ELR (cell line): ENCODE measurements at places on chromosomes 16 and 17.

DNA sequence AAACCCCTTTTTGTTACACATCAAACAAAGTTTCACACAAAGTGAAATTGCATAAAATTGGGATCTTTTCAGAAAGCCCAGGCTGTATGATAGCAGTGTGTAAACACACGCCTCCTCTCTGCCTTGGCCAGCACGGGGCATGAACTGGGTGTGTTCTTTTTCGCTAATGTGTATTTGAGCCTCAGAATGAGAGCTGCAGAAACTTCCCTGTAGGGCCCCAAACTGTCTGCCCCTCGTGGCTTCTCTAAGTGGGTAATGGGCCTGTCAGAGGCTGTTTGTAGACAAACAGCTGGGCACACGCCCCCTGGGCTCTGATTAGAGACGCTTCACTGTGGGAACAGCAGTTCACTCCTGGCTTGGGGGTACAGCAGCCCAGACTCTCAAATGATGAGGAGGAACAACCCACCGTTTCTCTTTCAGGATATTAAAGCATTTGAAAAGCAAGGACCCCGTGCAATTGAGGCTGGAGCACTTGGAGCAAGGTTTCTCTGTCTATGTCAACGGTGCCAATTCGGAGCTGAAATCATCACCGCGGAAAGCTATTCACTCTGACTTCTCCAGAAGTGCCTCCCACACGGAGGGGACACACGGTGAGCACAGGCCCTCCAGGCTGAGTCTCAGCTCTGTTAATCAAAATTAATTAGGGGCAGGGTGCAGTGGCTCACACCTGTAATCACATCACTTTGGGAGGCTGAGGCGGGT, 78.4 kb downstream of the KATNIP start:
- no peak for DNase-seq

GRCh38 chr16:31477220-31478216, 5.4 kb upstream of the SLC5A2 start:
- DNase-seq: no peak

DNA sequence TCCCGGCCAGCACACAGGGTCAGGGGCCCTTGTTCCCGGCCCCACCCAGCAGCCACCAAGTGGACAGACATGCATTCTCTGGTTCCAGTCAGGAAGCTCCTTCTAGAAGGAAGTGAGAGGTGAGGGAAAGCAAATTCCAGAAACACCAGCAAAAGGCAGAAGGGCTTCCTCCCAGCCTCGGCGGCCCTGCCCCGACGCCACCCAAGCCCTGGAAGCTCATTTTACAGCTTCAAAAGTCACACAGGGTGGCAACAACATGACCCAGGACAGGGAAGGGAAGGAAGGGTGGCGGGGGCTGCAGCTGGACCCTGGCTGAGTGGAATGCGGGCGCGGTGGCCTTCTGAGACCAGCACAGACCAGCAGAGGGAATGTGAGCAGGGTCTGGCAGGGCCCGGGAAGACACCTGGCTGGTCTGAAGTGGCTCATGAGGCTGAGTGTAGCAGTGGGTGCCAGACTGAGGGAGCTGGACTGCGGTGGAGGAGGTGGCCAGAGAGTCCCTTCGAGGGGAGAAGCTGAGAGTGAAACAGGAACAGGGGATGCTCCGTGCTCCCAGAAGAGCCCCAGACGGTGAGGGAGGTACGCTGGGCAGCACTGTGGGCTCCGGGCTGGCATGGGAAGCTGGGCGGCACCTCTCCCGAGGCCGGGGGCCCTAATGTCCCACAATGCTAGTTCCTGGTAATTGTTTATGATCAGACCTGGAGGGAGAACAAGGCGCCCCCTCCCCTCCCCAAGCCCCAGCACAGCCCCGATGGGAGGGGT, 1.9 kb upstream of the UNC13D start:
- no peak for DNase-seq

DNA sequence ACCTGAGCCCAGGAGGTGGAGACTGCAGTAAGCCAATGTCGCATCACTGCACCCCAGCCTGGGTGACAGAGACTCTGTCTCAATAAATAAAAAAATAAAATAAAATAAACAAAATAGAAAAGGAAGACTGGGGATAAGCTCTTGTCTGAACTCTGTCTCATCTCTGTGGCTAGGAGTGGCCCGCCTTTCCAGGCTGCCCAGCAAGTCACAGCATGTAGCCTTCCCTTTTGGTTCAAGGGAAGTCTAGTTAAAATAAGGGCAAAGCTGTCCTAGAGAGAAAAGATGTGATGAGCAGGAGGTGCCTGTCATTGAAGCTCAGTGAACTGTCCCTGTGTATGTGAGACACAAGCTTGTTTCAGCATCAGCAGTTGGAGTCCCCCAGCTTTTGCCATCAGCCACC, 2.7 kb upstream of the GFAP start:
- DNase-seq: no peak

DNA sequence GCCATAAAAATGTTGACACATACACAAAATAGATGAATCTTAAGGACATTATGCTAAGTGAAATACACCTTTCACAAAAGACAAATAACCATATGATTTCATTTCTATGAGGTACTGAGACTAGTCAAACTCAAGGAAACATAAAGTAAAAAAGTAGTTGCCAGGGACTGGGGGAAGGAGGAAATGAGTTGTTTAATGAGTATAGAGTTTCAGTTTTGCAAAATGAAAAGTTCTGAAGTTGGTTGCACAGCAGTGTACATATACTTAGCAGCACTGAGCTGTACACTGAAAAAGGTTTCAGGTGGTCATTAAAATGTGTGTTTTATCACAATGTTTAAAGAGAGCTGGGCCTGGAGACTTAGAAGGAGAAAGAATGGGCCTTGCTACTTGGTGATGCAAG, 4.7 kb upstream of the SLC13A2 start:
- DNase-seq: no peak

GRCh38 chr16:3945751-3946603, 65.5 kb upstream of the CREBBP start:
- DNase-seq: peak; percentile 98

DNA sequence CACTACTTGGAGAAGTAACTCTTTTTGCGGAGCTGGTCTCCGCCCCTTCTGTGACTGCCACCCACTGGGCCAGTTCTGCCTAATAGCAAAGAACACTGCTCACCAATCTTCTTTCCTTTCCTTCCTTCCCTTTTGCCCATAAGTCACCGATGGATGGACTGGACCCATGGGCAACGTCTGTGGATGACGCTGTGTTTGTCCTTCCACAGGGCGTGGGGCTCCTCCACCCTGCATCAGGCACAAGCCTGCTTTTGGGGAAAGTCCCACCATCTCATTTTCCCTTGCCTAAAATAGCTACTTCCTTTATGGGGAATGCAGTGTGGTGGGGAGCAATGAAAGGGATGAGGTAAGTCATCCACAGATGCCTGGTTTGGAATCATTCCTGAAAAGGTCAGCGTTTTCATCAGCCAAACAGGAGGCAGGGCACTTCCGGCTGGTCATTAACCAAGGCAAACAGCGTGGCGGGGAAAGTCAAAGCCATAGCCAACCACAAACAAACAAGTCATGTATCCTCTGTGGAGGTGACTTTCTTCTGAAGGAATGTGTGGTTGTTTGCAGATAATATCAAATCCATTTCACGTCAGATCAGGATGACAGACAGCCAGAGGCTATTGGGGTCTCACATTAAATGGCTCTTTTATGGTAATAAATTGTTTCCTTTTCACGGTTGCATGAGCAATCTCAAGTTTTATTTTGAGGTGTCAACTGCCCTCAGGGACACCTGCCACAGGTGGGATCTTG, 30.7 kb upstream of the MED9 start:
- peak; percentile 95 for DNase-seq

GRCh38 chr16:68644296-68644695, 814 bp upstream of the CDH3 start:
- no peak for DNase-seq

DNA sequence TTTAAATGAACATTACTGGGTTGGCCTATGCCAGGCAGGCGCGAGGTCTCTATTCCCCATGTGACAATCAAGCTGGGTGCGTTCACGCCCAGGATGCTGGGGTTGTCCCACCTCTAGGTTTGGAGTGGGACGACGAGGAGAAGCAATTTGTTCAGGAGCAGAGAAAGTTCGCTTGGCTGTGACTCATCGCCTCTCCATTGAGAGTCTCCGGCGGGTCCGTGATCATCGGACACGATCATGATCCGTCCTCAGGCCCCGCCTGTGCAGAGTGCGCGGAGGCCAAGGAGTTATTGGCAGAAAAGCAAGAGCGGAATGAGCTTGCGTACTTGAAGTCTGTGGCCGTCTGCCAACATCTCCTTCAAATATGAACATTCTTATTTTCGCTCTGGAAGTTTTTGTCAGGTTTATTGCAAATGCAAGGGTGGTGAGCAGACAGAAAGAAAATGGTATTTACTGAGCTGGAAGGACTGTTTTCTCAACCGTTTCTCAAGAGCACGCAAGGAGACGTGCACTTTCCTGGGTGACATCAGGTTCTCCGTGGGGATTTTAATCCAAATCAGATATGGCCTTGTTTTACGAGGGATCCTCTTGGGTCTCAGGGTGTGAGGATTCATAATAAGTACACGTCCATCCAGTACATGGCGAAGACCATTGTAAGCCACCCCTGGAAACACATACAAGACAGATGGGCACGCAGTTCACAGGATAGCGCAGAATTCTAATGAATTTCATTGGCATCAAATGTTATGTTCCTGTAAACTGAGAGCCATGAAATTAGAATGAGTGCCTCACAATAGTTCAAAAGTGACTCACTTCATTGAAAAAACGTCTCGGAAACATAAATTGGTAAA, 70.1 kb upstream of the CREBBP start:
- peak; percentile 93 for DNase-seq

DNA sequence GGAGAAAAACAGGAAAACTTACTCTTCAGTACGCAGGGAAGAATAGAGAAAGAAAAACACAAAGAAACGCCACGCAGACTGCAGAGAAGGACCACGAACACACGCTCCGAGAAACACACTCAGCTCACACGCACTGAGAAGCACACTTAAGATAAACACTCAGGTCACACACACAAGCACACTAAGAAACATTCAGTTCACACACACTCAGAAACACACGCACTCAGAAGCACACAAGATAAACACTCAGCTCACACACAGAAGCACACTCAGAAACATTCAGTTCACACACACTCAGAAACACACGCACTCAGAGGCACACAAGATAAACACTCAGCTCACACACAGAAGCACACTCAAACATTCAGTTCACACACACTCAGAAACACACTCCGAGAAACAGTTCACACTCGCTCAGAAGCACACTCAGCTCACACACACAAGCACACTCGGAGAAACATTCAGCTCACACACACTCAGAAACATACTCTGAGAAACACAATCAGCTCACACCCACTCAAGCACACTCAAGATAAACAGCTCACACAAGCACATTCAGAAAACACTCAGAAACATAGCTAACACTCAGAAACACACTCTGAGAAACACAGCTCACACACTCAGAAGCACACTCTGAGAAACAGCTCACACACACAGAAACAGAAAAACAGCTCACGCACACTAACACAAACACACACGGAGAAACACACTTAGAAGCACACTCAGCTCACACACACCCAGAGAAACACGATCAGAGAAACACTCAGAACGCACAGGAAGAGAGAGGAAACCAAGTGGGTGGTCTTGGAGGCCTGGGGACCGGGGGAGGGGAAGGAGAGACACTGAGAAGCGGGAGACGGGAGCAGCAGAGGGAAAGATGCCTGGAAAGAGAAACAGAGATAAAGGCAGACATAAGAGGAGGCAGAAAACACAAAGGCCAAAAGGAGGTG, 908 bp downstream of the TMEM98 start:
- no peak for DNase-seq

DNA sequence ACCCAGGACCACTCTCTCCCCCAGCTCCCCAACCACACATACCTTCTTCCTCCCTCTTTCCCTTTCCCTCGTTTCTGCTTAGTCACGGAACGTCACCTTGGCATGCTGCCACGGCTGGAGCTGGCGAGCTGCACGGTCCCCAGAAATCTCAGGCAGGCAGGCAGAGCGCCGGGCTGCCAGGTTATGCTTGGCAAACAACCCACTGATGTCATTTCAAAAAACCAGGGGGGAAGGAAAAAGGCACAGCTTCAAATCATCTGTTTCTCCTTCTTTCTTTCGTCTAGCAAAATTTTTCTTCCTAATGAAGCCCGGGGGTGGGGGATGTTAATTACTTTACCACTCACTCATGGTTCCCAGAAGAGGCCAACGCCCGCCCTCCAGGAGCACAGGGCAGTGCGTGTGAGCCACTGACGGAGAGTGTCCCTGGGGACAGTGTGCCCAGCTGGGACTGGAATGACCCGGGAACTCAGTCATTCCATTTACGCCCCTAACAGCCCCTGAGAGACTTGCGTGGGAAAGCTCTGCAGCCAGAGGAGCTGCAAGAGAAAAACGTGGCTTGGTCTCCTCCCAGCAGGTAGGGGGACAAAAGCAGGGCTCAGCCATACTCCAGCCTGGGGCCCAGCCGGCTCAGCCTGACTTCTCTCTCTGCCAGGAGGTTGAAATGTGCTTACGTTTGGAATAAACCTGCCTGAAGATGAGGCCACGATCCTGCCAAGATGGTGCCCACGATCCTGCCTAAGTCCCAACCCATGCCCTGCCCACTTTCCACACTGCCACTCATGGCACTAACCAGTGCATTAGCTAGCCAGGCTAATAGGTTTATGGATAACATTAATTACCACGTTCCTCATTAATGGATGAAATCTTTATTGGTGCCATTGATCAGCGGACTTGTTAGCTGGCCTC, 198.9 kb downstream of the ZFHX3 start:
- peak; percentile 88 for DNase-seq

DNA sequence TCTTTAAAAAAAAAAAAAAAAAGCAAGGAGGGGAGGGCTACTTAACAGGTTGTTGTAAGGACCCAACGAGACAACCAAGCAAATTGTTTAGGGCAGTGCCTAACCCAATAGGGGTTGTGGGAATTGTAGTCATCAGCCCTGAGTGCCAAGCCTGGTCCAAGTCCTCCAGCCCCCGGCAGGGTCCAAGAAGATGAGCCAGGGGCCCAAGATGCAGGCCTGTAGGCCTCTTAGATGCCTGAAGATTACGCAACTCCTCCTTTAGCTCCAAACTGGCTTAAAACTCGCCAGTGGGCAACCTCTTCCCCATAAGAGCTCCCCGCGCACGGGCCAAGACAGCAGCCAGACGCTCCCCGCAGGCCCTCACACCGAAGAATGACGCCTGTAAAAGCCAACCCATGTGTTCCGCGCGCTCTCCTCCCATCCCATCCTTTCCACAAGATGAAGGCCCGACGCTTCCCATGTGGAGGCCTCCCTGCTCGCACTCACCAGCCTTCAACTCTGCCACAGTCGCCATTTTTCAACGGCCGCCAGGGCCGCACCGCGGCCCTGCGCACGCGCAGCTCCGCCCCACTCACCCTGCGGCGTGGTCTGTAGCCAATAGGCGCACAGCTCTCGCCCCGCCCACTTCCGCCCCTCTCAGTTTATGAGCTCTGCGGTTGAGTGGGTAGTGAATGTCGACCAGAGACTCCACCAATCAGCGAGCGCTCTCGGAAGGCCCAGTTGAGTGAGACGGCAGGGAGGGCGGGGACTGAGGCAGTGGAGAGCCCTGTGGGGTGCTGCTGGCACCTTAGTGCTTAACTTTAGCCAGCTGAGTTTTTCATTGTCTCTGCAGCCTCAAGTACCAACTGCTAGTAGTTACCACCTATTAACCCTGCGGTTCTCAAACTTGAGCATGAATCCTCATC, at the start of gene CEP20:
Gene CEP20, minus strand, starts transcription at position 532 of the 905 bp plus-strand sequence. Its CDS starts 18 bp downstream, at position 514.
- peak; percentile 99 for DNase-seq
